Activated CD8-positive, alpha-beta memory T cell treated with anti-CD3 and anti-CD28 coated beads, Interleukin-2, amount 10 ng/mL, durations not matched to agents 7 days and 5 days (primary cell): ENCODE measurements at places on chromosomes 2 and 18. TPM values are rescaled to one million over a fixed set of nuclear protein-coding genes. Genes with fewer than 3 reads are reported as not detected.

GRCh38 chr2:162116352-162116751, 35.7 kb downstream of the GCG start:
- DNase-seq: no peak
- no peak overlapping the region for H3K27ac ChIP-seq
- H3K27me3 ChIP-seq: no peaks in the 10 kb centered on the region
- peaks cover 13% of the 10 kb centered on the region for H3K4me1 ChIP-seq
- H3K36me3 ChIP-seq: peaks cover 14% of the 10 kb centered on the region

DNA sequence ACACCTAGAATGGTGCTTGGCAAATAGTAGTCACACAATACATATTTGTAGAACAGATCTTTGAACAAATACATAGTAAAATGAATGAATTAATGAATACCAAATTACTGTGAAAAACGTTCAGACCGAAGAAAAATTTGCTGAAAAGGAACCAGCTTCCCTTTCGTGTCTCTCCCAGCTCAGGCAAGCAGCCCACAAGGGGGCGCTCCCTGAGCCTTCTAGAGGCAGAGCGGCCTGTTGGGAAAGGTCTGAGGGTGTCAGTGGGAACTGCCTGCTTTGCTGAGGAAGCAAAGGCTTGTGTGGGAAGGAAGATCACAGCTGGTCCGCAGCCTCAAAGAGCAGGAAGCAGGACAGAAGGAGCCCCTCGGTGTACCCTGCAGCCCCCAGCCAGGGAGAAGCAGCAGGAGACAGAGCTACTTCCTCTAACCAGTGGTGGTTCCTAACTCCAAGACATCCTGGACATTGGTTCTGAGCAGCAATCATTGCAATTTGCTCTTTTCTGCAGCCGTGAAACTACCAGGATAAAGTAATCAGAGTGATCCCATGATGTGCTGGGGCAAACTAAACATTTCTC, 231.1 kb downstream of the ANKRD30B start:
- no peak overlapping the region for H3K27ac ChIP-seq
- H3K27me3 ChIP-seq: no peaks in the 10 kb centered on the region
- H3K4me1 ChIP-seq: no peaks in the 10 kb centered on the region
- no peaks in the 10 kb centered on the region for H3K36me3 ChIP-seq
- no peak overlapping the region for H3K4me3 ChIP-seq

DNA sequence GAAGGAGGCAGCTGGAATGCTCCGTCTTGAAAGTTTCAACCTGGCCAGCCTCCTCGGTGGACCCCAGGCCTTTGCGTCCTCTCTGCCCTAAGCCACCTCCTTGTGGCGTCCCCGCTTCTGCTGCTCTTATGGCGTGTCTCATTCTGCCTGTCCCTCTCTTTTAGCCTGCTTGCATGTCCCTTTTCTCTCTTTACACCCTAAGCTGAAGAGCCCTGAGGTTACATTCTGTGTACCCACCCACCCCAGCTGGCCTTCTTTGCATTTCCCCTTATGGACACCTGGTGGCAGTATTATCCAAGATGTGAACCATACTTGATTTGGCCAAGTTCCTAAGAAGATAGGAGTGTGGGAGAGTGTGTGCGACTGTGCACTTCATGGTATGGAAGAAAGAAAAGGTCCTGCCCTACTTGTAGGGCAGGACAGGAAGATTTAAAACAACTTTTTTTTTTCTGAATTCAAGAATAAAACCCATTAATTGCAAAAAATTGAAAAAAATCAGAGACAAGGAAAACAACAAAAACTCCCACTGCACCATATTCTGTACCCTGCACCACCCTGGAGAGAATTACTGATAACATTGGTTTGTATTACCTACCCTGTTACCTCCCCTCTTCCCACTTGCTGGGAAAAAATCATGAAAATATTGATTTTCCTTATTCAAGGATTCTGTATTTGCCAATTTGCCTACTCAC, 77.4 kb downstream of the DYSF start:
- H3K4me1 ChIP-seq: peaks cover 9% of the 10 kb centered on the region
- H3K27me3 ChIP-seq: peaks cover 8% of the 10 kb centered on the region
- no peaks in the 10 kb centered on the region for H3K36me3 ChIP-seq
- no peak overlapping the region for H3K4me3 ChIP-seq

GRCh38 chr2:201777869-201778268, 2.9 kb downstream of the ALS2 start:
- no peak overlapping the region for H3K4me3 ChIP-seq
- no peak for DNase-seq
- H3K27me3 ChIP-seq: peaks cover 4% of the 10 kb centered on the region
- no peak overlapping the region for H3K27ac ChIP-seq
- H3K36me3 ChIP-seq: no peaks in the 10 kb centered on the region

- H3K27ac ChIP-seq: peak overlapping the region; percentile 99
- H3K27me3 ChIP-seq: no peaks in the 10 kb centered on the region
- peaks cover 4% of the 10 kb centered on the region for H3K36me3 ChIP-seq
- H3K4me1 ChIP-seq: peaks cover 21% of the 10 kb centered on the region
These were observed 2.2 kb downstream of the INO80D start for GRCh38 chr2:206083602-206084438.

The CDH2 gene
- total RNA-seq: 0.14 TPM

DNA sequence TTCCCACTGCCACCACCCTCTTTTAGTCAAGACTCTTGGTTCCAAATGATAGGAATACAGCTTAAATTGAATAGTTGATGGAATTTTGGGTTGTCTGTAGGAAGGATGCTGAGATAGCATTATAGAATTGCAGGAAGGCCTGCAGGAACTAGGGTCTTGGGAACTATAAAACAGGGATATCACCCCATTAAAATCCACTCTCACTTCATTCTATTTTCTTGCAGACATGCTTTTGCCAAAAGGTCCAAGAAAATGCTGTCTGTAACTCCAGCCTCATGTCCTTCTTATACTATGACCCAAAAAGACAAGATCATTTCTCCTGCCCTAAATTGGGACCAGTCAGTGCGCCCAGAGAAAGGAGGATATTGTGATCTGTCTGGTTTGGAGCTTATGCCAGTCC, 89.1 kb downstream of the COMMD1 start:
- no peak overlapping the region for H3K4me3 ChIP-seq
- DNase-seq: no peak
- peaks cover 3% of the 10 kb centered on the region for H3K36me3 ChIP-seq
- H3K27ac ChIP-seq: no peak overlapping the region

The CFAP210 gene
- not detected for total RNA-seq

DNA sequence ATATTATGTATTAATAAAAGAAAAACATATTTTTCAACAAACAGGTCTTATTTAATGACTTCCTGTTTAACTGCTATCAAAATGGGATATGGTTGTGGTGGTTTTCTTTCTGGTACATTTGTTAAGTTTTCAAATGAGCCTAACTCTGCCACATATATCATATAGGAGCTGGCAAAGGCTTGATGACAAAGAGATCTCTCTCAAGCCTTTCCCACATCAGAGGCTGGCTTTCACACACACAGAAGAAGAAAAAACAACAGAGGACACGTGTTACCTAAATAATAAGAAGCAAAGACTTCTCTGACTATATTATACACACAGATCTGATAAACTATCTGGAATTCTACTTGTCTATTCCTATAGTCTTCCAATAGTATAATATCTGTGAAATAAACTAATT, 46.1 kb downstream of the CFAP36 start:
- H3K4me1 ChIP-seq: peaks cover 11% of the 10 kb centered on the region
- no peak overlapping the region for H3K27ac ChIP-seq
- no peak for DNase-seq
- H3K4me3 ChIP-seq: no peak overlapping the region
- H3K36me3 ChIP-seq: peaks cover 68% of the 10 kb centered on the region

DNA sequence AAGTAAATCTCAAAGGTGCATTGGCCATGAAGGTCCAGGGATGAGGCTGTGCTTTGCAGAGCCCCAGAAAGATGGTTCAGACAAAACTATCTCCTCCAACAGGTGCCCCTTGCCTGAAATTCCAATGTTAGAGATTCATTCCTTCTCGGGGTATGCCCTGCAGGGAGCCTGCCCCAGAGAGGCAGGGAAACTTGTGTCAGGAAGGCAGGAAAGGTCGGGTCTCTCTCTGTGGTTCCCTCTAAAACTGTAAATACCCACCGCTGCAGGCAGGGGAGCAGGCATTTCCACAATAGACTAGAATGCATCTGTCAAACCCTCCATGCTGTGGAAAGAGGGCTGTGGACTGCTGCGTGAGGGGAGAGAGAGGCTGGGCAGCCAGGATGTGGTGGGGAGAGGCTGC, 207.8 kb upstream of the SMAD2 start:
- H3K36me3 ChIP-seq: no peaks in the 10 kb centered on the region
- no peak for DNase-seq

GRCh38 chr2:46066601-46067000, 230.6 kb upstream of the EPAS1 start:
- peaks cover 4% of the 10 kb centered on the region for H3K36me3 ChIP-seq
- H3K27ac ChIP-seq: peak overlapping the region; percentile 34
- no peaks in the 10 kb centered on the region for H3K27me3 ChIP-seq
- H3K4me1 ChIP-seq: peaks cover 40% of the 10 kb centered on the region
- no peak overlapping the region for H3K4me3 ChIP-seq

DNA sequence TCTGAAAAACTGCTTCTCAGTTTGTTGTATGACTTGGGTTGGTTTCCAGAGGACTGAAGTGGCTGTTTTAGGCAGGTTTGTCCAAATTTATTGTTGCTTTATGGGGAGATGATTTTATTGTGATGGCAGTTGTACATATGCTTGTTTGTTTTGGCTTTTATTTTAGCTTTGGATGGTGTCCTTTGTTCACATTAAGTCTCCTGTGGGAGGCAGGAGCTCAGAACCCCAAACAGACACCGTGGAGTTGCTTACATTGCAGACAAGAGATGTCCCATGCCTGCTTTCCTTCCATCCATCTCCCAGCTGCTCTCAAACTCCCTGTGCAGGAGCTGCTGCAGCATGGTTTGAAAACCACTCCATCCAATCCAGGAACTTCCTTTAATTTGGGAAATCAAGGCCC, 414.7 kb downstream of the LPIN1 start:
- peaks cover 6% of the 10 kb centered on the region for H3K27me3 ChIP-seq
- H3K4me1 ChIP-seq: no peaks in the 10 kb centered on the region
- DNase-seq: no peak
- no peak overlapping the region for H3K4me3 ChIP-seq
- H3K36me3 ChIP-seq: no peaks in the 10 kb centered on the region

The UBXN2A gene
- total RNA-seq: 13.1 TPM

DNA sequence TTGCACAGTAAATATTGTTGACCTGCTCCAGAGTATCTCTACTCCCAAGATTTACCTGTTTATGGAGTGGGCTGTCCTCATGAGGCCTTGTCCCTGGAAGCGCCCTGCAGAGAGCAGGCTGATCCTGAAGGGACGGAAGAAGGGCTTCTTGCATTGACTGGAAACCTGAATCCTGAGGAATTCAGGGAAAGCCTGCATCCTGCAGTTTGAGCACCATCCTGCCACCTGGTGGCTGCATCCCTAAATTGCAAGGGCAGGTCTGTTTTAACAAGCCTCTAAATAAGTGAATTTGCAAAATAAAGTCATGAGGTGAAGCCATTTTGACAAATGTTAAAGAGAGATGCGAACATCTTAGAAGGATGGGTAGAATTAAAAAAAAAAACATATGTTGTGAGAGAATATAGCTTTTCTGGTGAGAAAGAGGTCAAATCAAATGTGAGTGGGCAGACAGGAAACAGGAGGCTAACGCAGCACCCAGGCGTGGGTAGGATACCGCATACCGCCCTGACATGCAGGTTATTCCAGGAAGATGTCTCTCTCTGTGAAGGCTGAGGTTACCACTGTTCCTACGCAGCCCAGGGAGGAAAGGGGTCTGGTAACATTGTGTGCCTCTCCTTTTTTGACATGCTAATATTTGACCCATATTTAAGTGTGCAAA, 754.9 kb downstream of the RNF144A start:
- peak overlapping the region; percentile 45 for H3K4me3 ChIP-seq
- H3K36me3 ChIP-seq: peaks cover 42% of the 10 kb centered on the region
- H3K4me1 ChIP-seq: peaks cover 47% of the 10 kb centered on the region
- H3K27me3 ChIP-seq: no peaks in the 10 kb centered on the region
- peak; percentile 79 for DNase-seq

The SLC23A3 gene
- 3.2 TPM for total RNA-seq

The GALNT14 gene
- 0.42 TPM for total RNA-seq

DNA sequence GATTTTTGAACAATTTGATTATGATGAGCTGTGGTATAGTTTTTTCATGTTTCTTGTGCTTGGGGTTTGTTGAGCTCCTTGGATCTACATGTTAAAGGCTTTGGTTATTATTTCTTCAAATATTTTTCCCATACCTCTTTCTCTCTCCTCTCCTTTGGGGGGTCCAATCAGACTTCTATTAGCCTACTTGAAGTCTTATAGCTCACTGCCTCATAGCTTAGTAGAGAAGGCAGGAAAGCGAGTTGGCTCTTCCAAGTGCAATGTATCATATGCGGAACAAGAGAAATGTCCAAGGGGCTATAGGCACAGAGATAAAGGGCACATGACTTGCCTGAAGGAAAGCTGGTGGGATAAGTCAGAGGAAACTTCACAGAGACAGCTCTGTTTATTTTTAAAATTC, 14.1 kb upstream of the FABP1 start:
- H3K4me1 ChIP-seq: no peaks in the 10 kb centered on the region
- H3K27me3 ChIP-seq: peaks cover 35% of the 10 kb centered on the region
- H3K36me3 ChIP-seq: no peaks in the 10 kb centered on the region
- H3K4me3 ChIP-seq: no peak overlapping the region
- no peak overlapping the region for H3K27ac ChIP-seq
- DNase-seq: no peak

GRCh38 chr2:158300394-158300793, 156.2 kb downstream of the CCDC148 start:
- no peaks in the 10 kb centered on the region for H3K36me3 ChIP-seq
- H3K27ac ChIP-seq: no peak overlapping the region
- no peak overlapping the region for H3K4me3 ChIP-seq
- no peaks in the 10 kb centered on the region for H3K27me3 ChIP-seq

GRCh38 chr2:148475626-148476025, 168.9 kb upstream of the EPC2 start:
- H3K27ac ChIP-seq: no peak overlapping the region
- H3K4me3 ChIP-seq: no peak overlapping the region
- H3K27me3 ChIP-seq: peaks cover 13% of the 10 kb centered on the region
- no peaks in the 10 kb centered on the region for H3K4me1 ChIP-seq

DNA sequence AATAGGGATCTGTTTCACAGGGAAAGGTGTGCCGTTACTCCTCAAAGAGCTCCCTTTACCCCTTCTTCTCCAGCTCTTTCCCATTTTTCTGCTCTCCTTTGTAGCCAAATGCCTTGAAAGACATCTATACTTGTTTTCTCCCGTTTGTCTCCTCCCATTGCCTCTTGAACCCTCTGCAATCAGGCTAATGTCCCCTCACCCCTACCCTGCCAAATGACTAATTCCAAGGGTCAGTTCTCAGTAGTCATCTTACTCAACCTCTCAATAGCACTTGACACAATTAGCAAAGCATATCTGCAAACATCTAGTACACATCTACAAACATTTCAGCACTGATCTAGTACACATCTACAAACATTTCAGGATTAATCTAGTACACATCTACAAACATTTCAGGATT, 12.6 kb downstream of the MRO start:
- no peaks in the 10 kb centered on the region for H3K36me3 ChIP-seq
- no peaks in the 10 kb centered on the region for H3K4me1 ChIP-seq
- no peak overlapping the region for H3K27ac ChIP-seq
- no peak overlapping the region for H3K4me3 ChIP-seq
- peaks cover 13% of the 10 kb centered on the region for H3K27me3 ChIP-seq

DNA sequence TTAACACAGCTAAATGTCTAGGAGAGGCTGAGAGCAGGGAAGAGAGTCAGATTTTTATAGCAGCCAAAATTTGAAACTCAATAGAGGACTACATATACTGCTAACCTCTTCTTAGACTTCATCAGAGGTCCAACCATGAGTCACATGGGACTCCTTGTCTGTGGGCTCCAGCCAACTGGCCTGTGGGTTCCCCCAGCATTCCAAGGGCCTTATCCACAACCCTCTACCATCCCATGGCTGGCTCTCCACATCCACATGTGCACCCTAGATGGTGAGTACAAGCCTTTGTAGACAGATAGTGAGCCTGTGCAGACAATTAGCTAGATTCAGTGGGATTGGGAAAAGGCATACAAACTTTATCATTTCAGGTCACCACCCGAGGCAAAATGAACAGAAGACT, 901.9 kb upstream of the ZEB2 start:
- H3K27ac ChIP-seq: no peak overlapping the region
- H3K27me3 ChIP-seq: peaks cover 13% of the 10 kb centered on the region
- DNase-seq: no peak
- no peak overlapping the region for H3K4me3 ChIP-seq

The RUFY4 gene
- 1.4 TPM for total RNA-seq
